ENCODE measurements at places on chromosomes 7 and 10. TPM values are rescaled to one million over a fixed set of nuclear protein-coding genes. Genes with fewer than 3 reads are reported as not detected.

NEUROG3 gene
- 0.14 TPM for polyA plus RNA-seq

KCND2 gene
- polyA plus RNA-seq = 0.11 TPM

DGKI gene
- polyA plus RNA-seq = 0.14 TPM

SPDYE2 gene
- 0.05 TPM for polyA plus RNA-seq

RBP3 gene
- 0.05 TPM for polyA plus RNA-seq

PDK4 gene
- polyA plus RNA-seq = 153 TPM

KMT2E gene
- 26.5 TPM for polyA plus RNA-seq

MMP21 gene
- polyA plus RNA-seq = 0.18 TPM

DEPP1 gene
- 51.6 TPM for polyA plus RNA-seq

TRRAP gene
- 15.1 TPM for polyA plus RNA-seq

IFIT2 gene
- 16.0 TPM for polyA plus RNA-seq

RBP4 gene
- polyA plus RNA-seq = 3.1 TPM

TAS2R5 gene
- 1.6 TPM for polyA plus RNA-seq

UTF1 gene
- 0.02 TPM for polyA plus RNA-seq

ATP6V0A4 gene
- 1.8 TPM for polyA plus RNA-seq

DPP6 gene
- 0.75 TPM for polyA plus RNA-seq

SPDYE18 gene
- 0.50 TPM for polyA plus RNA-seq

LIPF gene
- polyA plus RNA-seq = 1.0 TPM

NAT16 gene
- not detected for polyA plus RNA-seq

TMEM236 gene
- polyA plus RNA-seq = 0.30 TPM

WDR86 gene
- polyA plus RNA-seq = 1.3 TPM

CDH23 gene
- 9.1 TPM for polyA plus RNA-seq

PLEKHS1 gene
- polyA plus RNA-seq = 0.37 TPM

PARG gene
- polyA plus RNA-seq = 10.9 TPM

EIF3B gene
- polyA plus RNA-seq = 86.0 TPM

LAMB4 gene
- polyA plus RNA-seq = 0.52 TPM

PLPP4 gene
- 0.27 TPM for polyA plus RNA-seq

TLX1 gene
- polyA plus RNA-seq = 0.27 TPM

DPYSL4 gene
- polyA plus RNA-seq = 0.89 TPM

MYL10 gene
- polyA plus RNA-seq = 0.32 TPM

EPHB4 gene
- polyA plus RNA-seq = 9.6 TPM

SPDYE1 gene
- not detected for polyA plus RNA-seq

MYH16 gene
- polyA plus RNA-seq = 0.09 TPM

LLCFC1 gene
- polyA plus RNA-seq = not detected

GPR26 gene
- polyA plus RNA-seq = 0.02 TPM

CCDC3 gene
- 52.4 TPM for polyA plus RNA-seq

UNCX gene
- 0.07 TPM for polyA plus RNA-seq

ANTXRL gene
- 0.39 TPM for polyA plus RNA-seq

GLRX3 gene
- polyA plus RNA-seq = 72.7 TPM

UBE2D1 gene
- 24.0 TPM for polyA plus RNA-seq

CPXM2 gene
- 6.9 TPM for polyA plus RNA-seq

ASB4 gene
- 0.98 TPM for polyA plus RNA-seq

CH25H gene
- 23.8 TPM for polyA plus RNA-seq

C7orf57 gene
- 0.18 TPM for polyA plus RNA-seq

ACSL5 gene
- polyA plus RNA-seq = 15.9 TPM

SH2D4B gene
- polyA plus RNA-seq = 0.18 TPM

PDZD7 gene
- 1.4 TPM for polyA plus RNA-seq

CNTNAP2 gene
- 5.1 TPM for polyA plus RNA-seq

MINPP1 gene
- polyA plus RNA-seq = 16.9 TPM

TMEM72 gene
- 0.07 TPM for polyA plus RNA-seq

PRKCQ gene
- 18.1 TPM for polyA plus RNA-seq

ADRA2A gene
- 0.80 TPM for polyA plus RNA-seq

SUN3 gene
- 1.3 TPM for polyA plus RNA-seq

ARHGAP21 gene
- polyA plus RNA-seq = 20.4 TPM

All from thymus (tissue), 14 donors.